Stimulated activated CD4-positive, alpha-beta T cell treated with anti-CD3 and anti-CD28 coated beads, Interleukin-2, amount 100 ng/mL, for 48 hours (primary cell): ENCODE measurements at places on chromosomes 5 and 9.

- DNase-seq: no peak
Observed at GRCh38 chr5:173340984-173341383, 12.8 kb upstream of the STC2 start.

GRCh38 chr9:90451804-90452203 lies 190.8 kb downstream of the DIRAS2 start:
- DNase-seq: no peak

GRCh38 chr9:133713150-133713959 lies 24.8 kb downstream of the SARDH start:
- no peak for DNase-seq

GRCh38 chr9:110048976-110049698 lies 158.8 kb downstream of the C9orf152 start:
- DNase-seq: no peak

DNA sequence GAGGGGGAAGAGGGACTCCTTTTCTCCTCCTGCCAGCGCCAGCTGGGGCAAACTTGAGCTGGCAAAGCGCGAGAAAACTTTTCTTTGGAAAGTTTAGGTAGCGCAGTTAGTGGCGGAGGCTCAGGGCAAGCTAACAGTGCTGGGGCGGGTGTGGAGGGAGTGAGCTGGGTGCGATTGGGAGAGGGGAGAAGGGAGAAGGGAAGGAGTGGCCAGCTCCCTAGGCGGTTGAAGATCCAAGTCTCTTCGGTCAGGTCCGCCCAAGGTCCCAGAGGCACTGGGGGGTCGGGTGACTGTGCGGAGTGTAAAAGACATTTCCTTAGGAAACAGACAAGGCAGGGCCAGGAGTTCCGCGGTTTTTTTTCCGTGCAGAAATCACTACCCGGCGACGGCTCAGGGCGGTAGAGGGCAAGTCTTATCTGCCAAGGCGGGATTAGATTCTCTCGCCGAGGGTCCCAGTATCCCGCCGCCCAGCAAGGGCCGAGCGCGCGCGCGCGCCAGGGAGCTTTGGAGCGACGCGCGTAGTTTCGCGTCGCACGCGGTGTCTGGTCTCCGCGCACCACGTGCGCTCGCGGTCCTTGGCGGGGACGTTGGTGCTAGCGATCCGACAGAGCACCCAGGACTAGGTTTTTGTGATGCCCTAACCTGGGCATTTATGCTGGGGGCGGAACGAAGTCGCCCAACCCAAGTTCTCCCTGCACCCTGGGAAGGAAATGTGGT lies 33.6 kb upstream of the NFIB start:
- DNase-seq: no peak

GRCh38 chr9:105993921-105994715 lies 299.8 kb downstream of the TMEM38B start:
- no peak for DNase-seq

DNA sequence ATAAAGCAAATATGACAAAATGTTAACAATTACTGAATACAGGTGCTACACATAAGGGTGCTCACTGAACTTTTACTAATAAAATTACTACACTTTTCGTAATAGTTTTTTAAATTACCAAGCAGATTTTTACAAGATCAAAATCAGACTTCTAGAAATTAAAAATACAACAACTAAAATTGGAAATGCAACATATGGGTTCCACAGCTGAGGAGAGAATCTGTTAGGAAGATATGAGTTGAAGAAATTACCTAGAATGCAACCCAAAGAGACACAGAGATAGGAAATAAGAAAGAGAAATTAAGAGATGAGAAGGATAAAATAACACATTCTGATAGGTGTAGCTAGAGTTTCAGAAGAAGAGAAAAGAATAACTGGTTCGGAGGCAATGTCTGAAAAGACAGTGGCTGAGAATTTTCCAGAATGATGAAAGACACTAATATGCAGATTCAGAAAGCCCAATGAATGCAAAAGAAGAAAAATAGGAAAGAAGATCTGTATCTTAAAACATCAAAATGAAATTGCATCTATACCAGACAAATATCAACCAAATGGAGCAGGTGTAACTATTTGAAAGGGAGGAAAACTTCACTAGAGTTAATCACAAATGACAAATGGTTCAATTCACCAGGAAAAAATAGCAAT lies 95.8 kb downstream of the MAPKAP1 start:
- DNase-seq: no peak

DNA sequence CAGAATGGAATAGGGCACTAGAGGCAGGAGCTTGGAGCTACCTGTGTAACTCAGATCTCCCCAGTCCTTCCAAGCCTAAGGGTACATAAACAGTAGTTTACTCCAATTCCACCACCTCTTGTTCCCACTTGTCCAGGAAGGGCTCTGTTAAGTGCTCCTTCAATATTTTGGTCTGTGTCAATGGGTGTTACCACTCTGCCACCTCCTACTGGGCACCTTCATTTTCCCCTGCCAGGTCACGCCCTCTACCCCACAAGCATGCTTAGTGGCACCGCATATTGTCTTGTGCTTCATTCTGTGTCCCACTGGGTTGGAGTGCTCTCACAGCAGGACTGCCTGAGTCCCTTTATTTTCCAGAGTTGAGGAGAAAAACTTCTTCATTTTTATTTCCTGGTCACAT lies 459.8 kb downstream of the ARHGEF28 start:
- DNase-seq: no peak

DNA sequence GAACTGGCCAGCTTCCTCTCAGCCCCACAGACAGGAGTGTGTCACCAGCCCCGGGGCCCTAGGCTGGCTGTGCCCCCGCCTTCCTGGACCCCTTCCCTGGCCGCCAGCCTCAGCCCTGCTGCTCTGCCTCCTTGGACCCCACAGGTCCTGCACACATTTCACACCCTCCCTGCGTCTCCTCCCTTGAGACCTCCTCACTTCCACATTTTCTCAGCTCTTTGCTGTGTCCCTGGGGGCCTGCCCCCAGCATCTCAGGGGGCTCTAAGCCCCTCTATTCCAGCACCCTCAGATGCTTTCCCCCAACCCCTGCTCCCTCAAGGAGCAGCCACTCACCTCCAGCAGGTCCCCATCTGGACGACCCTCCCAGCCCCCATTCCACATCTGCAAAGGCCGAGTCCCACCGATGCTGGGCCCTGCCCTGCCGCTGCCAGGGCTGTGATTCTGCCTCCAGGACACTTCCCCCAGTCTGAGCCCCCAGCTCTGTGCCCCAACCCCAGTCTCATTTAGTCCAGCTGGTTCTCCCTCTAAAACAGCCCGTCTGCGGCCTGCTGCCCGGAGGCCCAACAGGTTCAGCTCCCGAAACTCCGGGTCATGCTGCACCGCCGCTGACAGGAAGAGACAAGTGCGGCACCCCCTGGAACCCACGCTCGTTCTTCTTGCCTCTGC lies 4.2 kb downstream of the SLC34A3 start:
- no peak for DNase-seq

DNA sequence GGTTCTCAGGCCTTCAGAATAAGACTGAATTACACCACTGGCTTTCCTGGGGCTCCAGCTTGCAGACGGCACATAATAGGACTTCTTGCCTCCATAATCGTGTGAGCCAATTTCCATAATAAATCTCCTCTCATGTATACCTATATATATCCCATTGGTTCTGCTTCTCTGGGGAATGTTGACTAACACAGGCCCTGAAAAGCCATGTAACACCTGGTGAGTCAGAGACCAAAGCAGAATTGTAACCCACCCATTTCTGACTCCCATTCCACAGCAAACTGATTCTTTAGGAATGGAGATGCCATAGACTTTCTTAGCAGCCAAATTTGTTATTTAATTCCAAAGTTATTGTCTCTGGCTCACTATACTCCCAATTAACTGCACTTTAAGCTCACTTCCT lies 85.4 kb upstream of the AGXT2 start:
- DNase-seq: no peak

DNA sequence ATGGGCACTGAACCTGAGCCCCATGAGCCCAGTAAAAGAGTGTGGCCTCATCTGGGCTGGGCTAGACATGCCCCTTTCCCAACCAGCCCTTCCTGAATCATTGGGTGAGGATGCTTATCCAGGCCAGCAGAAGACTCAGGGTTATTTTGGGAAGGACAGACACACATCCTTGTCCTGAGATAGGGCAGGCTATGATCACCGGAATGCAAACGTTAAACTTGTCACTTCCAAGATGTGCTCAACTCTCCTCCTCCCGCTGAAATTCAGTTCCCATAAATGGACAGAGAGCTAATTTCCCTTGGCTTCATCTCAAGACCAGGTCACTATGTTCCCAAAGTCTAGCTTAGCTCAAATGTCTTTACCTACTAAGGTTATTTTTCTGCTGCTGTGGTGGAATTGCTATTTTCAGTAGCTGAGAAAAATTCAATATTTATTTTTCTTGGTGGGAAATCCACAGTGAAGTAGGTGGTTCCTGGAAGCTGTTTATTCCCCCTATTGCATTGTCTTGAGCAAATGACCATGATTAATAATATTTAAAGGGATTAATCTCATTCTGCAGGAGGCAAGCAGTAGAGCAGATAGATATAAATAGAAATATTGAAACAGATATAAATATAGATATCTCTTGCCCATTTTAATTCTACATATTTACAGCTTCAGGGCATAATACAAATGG lies 70.0 kb downstream of the NXNL2 start:
- DNase-seq: no peak

GRCh38 chr9:96661711-96662110 lies 6.6 kb upstream of the PRXL2C start:
- no peak for DNase-seq

DNA sequence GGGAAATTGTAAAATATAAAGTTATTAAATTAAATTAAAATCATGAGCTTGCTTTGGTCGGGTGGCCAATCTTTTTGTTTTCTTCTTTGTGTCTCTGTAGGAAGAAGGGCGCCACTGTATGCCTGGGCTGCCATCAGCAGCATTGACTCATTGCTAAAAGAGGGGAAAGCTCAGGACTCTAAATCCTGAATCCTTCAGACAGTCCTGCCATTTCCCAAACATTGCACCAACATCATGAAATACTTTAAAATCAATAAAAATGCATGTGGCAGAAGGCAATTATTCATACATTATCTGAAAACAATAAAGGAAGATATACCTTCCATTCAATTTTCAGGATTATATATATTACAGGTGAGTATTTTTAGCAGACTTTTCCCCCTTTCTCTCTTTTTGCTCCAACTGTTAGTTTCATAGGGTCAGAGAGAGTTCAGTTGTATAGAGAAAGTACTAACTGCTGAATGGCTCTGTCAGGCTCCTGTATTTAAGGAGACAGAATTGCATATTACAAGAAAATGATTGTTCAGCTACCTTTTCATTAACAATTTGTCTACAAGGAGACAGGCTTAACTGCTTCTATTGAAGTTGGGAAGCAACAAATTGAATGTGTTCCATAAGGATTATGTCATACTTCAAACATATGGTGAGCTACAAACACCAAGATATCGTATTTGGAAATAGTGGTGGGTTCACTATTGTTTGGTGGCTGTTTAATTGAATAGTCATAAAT lies 95.7 kb downstream of the ATPSCKMT start:
- DNase-seq: no peak

DNA sequence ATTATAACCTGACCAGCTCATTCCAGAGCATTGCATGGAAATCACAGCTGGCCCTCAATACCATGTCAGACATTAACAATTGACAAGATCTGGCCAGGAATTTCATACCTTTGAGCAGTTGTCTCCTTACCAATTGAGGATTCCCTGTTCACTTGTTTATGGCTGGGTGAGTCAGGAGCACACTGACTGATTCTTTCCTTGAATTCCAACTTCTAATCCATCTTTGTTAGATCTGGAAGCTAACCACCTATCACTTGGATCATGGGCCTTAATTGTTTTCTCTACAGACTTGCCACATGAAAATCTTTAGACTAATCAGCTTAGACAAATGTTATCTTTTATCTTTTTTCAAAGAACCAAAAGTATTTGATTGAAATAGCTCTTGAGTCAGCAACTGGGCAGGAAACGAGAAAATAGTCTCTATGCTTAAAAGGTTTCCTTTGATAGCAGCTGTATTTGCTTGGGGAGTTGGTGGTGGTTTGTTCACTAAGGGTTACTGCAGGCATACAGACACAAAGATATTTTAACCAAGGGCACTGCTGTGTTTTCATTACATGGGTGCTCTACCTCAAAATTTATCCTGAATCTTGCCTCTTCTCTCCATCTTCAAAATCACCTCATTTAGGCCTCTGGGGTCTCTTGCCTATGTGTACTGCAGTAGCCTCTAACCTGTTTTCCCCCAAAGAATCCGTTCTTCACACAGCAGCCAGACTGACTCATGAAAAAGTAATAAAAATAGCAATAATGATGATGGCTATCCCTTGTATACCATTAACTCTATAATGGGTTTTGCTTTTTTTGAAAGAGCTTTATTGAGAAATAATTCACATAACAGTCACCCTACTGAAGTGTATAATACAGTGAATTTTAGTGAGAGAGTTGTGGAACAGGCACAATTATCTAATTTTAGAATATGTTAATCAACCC lies 197.0 kb upstream of the NMUR2 start:
- no peak for DNase-seq

- no peak for DNase-seq
Observed at GRCh38 chr5:95057615-95058014, 227.3 kb downstream of the MCTP1 start.

GRCh38 chr5:130138406-130139045 lies 234.3 kb downstream of the CHSY3 start:
- no peak for DNase-seq

- DNase-seq: no peak
Observed at GRCh38 chr5:72313141-72313540, 6.9 kb downstream of the MRPS27 start.

- no peak for DNase-seq
Observed at GRCh38 chr9:31519011-31519410, 865.4 kb upstream of the ACO1 start.

- no peak for DNase-seq
Observed at GRCh38 chr9:7375013-7375511, 424.5 kb downstream of the DMAC1 start.

GRCh38 chr5:110329955-110330525 lies 396.4 kb downstream of the TMEM232 start:
- DNase-seq: no peak

- DNase-seq: no peak
Observed at GRCh38 chr9:114015607-114016006, 62.5 kb downstream of the AMBP start.

GRCh38 chr5:88396751-88397281 lies 128.2 kb upstream of the TMEM161B start:
- DNase-seq: no peak

DNA sequence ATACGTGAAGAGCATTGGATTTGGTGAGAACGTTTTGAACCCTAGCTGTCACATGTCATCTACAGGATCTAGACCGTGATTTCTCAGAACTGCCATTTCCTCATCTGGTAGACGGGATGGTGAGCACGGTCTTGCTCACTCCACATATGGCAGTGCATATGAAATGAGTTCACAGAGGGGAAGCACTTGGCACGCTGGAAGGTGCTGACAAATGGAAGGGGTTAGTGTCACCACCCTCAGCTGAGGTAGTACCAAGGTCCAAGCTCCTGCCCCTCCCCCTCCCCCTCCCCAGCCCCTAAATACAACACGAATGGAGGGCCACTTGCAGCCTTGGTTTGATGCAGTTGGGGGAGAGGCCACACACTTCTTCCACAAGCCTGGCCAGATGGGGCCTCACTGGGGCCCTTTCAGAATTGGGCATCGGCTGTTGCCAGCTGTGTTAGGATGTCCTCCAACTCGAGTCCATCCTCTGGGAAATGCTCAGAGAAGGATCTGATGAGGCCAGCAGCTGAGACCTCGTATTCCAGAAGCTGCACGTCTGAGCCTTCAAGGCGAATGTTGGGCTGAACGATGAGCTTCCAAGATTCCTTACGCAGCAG lies 322.4 kb downstream of the ANXA1 start:
- DNase-seq: no peak
